Osteoblast (primary cell): ENCODE measurements at places on chromosomes 4 and X. TPM values are rescaled to one million over a fixed set of nuclear protein-coding genes. Genes with fewer than 3 reads are reported as not detected.
A peak's percentile ranks its signal among the peaks of the same experiment; 100 is the strongest.

The TEX13C gene
- total RNA-seq: not detected in 2 replicates

The RBMXL3 gene
- not detected in 2 replicates for total RNA-seq

The GSX2 gene
- total RNA-seq: not detected in 2 replicates

The TRPC5OS gene
- not detected in 2 replicates for total RNA-seq

The APLN gene
- 0.29 and 0.72 TPM in 2 replicates for total RNA-seq

The TCEAL2 gene
- not detected in 2 replicates for total RNA-seq

- no peaks in the 10 kb centered on the region for H3K27me3 ChIP-seq
- H3K4me1 ChIP-seq: no peaks in the 10 kb centered on the region
- H3K4me3 ChIP-seq: no peak overlapping the region
- no peaks in the 10 kb centered on the region for H3K36me3 ChIP-seq
- no peak for DNase-seq
Observed at GRCh38 chrX:124348885-124349453, 2.6 kb downstream of the SH2D1A start.

DNA sequence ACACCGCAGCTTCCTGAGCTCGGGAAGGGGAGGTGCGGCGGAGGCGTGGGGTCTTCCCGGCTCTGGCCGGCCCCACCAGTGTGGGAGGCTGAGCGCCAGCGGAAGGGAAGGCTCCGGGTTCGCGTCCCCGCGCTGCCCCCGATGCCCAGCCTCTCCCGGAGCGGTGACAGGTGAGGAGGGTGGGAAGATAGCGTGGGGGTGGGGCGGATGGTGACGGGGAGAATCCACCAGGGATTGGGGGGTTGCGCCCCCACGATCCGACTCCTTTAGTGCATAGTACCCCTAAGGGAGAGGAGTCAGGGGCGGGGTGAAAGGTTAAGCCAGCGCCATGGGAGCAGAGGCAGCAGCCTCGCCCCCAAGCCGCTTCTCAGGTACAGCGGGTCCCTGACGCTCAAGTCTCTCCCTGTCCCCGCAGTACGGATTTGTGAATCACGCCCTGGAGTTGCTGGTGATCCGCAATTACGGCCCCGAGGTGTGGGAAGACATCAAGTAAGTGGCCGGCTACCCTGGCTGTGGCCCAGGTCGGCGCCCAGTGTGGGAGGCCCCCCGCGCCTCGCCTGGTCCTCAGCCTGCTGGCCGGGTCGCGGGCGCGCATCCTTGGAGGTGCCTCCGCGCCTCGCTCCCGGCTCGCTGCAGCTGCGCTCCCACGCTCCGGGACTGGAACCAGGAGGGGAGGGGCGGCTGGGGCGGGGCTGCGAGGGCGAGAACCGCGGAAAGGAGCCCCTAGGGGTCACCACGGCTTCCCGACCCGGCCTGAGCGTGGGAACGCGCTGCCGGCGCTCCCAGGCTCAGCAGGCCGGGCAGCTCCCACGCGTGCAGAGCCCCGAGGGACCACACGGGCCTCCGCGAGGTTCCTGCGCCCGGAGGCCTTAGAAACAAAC is 791 bp downstream of the GUCY1B1 start:
- no peaks in the 10 kb centered on the region for H3K27me3 ChIP-seq
- no peak overlapping the region for H3K27ac ChIP-seq
- H3K36me3 ChIP-seq: no peaks in the 10 kb centered on the region

DNA sequence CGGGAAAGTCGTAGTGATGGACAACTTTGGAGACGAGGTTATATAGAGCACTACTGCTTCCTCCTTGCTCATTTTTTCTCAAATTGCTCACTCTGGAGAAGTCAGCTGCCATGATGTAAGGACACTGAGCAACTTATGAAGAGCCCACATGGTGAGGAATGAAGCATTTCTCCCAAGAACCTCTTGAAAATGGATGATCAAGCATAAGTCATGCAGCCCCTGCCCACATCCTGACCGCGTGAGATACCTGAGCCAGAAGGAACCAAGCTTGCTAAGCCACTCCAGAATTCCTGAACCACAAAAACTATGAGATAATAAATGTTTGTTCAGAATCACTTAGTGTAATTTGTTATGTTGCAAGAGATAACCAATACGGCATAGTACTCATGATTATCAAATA is 42.8 kb downstream of the PDE5A start:
- H3K27ac ChIP-seq: no peak overlapping the region
- DNase-seq: no peak
- no peaks in the 10 kb centered on the region for H3K27me3 ChIP-seq
- no peak overlapping the region for H3K4me3 ChIP-seq
- peaks cover 36% of the 10 kb centered on the region for H3K36me3 ChIP-seq

DNA sequence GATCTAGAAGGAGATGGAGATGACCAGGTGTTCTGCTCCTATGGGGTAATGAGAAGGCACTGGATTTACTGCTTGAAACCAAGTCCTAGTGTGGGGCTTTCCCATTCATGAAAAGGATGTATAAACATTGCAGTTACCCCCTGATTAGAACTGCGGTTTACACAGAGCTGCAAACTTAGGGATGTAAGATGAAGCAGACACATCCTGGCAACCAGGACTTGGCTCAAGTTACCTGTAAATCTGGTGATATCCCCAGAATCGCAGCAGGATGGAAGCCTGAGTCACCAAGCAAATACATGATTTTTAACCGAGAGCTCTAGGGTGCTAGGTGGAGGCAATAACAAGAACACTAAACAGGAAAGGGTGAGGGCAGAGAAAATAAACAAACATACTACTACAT is 178.6 kb upstream of the MAMLD1 start:
- H3K27ac ChIP-seq: no peak overlapping the region
- H3K36me3 ChIP-seq: no peaks in the 10 kb centered on the region
- no peaks in the 10 kb centered on the region for H3K27me3 ChIP-seq
- H3K4me1 ChIP-seq: no peaks in the 10 kb centered on the region
- peak overlapping the region; percentile 33 for H3K4me3 ChIP-seq

GRCh38 chr4:155319516-155319915 is 57.2 kb downstream of the MAP9 start:
- DNase-seq: no peak
- no peaks in the 10 kb centered on the region for H3K27me3 ChIP-seq
- no peak overlapping the region for H3K27ac ChIP-seq
- no peaks in the 10 kb centered on the region for H3K4me1 ChIP-seq
- no peak overlapping the region for H3K4me3 ChIP-seq
- H3K36me3 ChIP-seq: no peaks in the 10 kb centered on the region

DNA sequence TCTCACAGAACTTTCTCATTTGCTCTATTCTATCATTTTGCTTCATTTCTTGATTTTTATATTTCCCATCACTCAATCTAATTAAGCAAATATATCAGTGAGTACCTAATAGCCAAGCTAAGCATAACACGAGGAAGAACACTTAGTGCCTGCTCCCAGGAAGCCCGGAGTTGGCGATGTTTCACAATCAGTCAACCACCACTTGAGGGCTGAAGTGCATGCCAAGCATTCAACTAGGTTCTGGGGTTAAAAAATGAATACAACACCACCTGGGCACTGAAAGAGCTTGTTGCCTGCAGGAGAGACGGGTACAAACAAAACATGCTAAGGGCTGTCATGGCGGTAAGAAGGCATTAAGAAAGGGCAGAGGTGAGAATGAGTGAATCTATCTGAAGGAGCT is 47.5 kb downstream of the UCHL1 start:
- no peak overlapping the region for H3K27ac ChIP-seq
- no peak overlapping the region for H3K4me3 ChIP-seq
- no peaks in the 10 kb centered on the region for H3K36me3 ChIP-seq

GRCh38 chr4:89316931-89317366 is 9.3 kb upstream of the GPRIN3 start:
- H3K27ac ChIP-seq: no peak overlapping the region
- no peaks in the 10 kb centered on the region for H3K27me3 ChIP-seq
- H3K36me3 ChIP-seq: no peaks in the 10 kb centered on the region
- peaks cover 3% of the 10 kb centered on the region for H3K4me1 ChIP-seq

DNA sequence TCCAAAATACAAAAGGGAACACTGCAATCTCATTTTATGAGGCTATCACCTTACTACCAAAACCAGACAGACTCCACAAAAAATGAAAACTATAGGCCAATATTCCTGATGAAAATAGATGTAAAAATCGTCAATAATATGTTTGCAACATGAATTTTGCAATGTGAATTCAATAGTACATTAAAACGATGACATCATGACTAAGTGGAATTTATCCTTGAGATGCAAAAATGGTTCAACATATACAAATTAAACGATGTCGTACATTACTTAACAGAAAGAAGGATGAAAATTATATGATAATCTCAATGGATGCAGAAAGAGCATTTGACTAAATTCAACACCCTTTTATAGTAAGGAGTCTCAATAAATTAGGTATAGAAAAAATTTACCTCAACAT is 123.0 kb downstream of the AREG start:
- H3K27ac ChIP-seq: no peak overlapping the region
- H3K27me3 ChIP-seq: peaks cover 9% of the 10 kb centered on the region
- H3K4me3 ChIP-seq: no peak overlapping the region
- H3K4me1 ChIP-seq: no peaks in the 10 kb centered on the region
- DNase-seq: no peak

DNA sequence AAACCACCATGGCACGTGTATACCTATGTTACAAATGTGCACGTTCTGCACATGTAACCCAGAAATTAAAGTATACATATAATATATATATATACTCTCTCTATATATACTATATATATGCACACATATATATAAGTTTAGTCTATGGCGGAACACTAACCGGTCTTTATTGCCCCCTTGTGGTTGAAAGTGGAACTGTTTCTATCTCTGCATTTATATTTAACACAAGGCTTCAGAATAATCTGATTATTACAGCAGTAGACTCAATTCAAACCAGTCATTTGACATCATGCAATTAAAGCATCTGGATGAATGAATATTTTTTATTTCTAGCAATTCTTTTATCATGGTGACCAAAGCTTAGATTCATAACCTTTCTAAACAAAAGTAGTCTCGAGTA is 14.6 kb downstream of the RAB9B start:
- H3K27me3 ChIP-seq: peaks cover 3% of the 10 kb centered on the region
- no peak for DNase-seq
- H3K4me3 ChIP-seq: no peak overlapping the region
- no peaks in the 10 kb centered on the region for H3K4me1 ChIP-seq

DNA sequence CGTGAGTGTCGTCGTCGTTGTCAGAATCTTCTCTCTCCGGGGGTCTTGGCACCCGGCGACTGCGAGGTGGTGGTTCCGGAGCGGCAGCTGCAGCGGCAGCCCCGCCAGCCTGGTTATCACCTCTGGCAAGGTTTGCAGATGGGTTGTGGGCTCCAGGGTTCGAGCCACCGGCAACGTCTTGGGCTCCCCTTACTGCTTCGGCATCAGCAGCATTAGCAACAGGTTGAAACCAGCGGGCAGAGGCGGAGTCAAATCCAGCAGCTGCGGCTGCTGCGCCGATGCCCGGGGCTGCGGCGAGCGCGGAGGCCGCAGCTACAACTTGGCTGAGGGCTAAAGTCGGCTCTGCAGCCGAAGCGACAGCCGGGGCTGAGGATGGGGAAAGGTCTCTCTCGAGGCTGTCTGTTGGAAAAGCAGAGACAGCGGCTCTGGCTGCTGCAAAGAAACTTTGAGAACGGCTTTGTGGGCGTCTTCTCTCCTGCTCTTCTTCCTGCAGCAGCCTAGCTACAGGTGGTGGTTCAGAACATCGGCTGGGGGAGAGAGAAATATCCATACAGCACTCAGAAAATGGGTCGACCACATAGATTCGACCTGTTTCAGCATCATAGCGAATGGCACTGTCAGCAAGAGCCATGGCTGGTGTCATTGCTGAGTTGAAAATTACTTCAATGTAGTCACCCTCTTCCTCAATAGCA is 3.6 kb downstream of the IRS4 start:
- H3K27me3 ChIP-seq: peaks cover 37% of the 10 kb centered on the region
- H3K4me3 ChIP-seq: no peak overlapping the region

GRCh38 chr4:10875144-10875799 is 190.7 kb upstream of the CLNK start:
- no peaks in the 10 kb centered on the region for H3K36me3 ChIP-seq
- H3K4me3 ChIP-seq: no peak overlapping the region
- H3K27me3 ChIP-seq: no peaks in the 10 kb centered on the region
- DNase-seq: no peak
- H3K4me1 ChIP-seq: no peaks in the 10 kb centered on the region

GRCh38 chrX:9315086-9315485 is 149.8 kb upstream of the TBL1X start:
- no peak overlapping the region for H3K4me3 ChIP-seq
- H3K36me3 ChIP-seq: no peaks in the 10 kb centered on the region
- no peaks in the 10 kb centered on the region for H3K4me1 ChIP-seq
- H3K27me3 ChIP-seq: no peaks in the 10 kb centered on the region
- H3K27ac ChIP-seq: no peak overlapping the region
- DNase-seq: no peak

DNA sequence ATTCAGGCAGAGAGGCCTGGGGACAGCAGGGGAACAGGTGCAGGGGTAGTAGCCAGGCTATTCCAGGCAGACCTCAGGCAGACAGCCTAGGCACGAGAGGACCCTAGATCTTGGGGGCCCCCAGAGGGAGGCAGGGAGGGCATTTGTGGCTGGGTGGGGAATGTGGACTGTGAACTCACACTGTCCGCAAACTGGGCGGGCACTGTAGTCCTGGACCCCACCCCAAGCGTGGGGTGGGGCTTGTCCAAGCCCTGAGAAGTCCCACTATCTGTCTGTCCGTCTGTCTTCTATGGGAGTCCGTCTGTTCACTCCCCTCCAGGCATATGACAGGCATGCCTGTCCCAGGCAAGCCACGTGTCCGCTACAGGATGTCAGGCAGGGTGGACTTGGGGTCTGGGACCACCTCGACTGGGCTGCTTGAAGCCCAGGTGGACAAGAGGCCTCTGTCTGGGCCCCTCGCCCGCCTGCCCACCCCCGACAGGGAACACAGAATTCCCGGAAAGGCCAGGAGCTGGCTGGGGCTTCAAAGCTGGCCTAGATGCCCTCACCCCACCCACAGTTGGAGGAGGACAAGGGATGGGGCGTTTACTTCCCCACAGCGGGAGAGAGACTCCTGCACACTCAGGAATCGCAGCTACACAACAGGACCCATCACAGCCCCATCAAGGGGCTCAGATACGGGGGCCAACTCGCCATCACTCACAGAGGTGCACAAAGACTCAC is at the start of gene SLC38A5:
TSS of gene SLC38A5 (minus strand) at position 151 of the 723 bp plus-strand sequence. CDS start 2,336 bp downstream, outside the sequence.
- H3K27ac ChIP-seq: no peak within 1 kb of the TSS
- peak; percentile 19 for DNase-seq
- H3K36me3 ChIP-seq: no peaks in the 10 kb centered on the region
- H3K27me3 ChIP-seq: no peaks in the 10 kb centered on the region

DNA sequence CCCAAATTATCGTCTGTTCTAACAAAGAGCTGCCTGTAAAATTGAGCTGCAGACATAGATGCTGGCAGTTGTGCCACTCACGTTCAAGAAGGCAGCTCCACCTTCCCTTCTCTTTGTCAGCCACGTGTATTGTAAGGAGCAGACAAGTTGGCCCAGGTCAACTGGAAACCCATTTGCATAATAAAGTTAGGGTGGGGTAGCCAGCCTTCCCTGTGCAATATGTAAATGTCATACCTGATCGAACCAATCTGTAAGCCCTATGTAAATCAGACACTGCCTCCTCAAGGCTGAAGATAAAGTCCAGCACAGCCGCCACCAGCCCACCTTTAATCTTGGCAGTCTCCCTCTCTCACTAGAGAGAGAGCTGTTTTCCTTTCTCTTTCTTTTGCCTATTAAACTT is 117.2 kb downstream of the TMEM144 start:
- no peak for DNase-seq
- no peaks in the 10 kb centered on the region for H3K36me3 ChIP-seq
- H3K4me3 ChIP-seq: no peak overlapping the region
- H3K27ac ChIP-seq: no peak overlapping the region
- H3K27me3 ChIP-seq: no peaks in the 10 kb centered on the region

GRCh38 chr4:185726931-185727330 is 85.1 kb downstream of the SORBS2 start:
- peaks cover 9% of the 10 kb centered on the region for H3K4me1 ChIP-seq
- no peak for DNase-seq
- no peak overlapping the region for H3K27ac ChIP-seq
- H3K4me3 ChIP-seq: no peak overlapping the region

GRCh38 chr4:72665171-72665968 is 96.3 kb upstream of the ADAMTS3 start:
- no peaks in the 10 kb centered on the region for H3K4me1 ChIP-seq
- peaks cover 6% of the 10 kb centered on the region for H3K27me3 ChIP-seq
- H3K27ac ChIP-seq: no peak overlapping the region
- no peak for DNase-seq
- no peaks in the 10 kb centered on the region for H3K36me3 ChIP-seq
